Omental fat pad (tissue), 4 donors: ENCODE measurements at places on chromosomes 7 and 10. TPM values are rescaled to one million over a fixed set of nuclear protein-coding genes. Genes with fewer than 3 reads are reported as not detected.

DNA sequence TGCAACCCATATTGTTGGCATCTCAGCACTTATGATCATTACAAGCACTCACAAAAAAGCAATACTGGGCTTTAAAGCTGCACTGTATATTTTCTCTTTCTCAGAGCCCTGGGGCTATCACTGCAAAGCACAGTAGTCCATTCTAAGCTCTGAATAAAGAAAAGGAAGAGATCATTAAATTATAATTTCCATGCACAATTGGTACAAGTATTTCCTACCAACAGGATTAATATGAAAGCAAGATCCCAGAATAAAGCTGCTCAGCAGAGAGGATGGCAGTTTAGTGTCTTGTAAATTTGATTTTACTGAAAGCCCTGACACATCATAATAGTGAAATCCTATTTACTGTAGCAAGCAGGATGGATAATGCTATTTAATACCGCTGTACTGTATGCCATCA is 205.3 kb downstream of the CHCHD3 start:
- DNase-seq: no peak

- no peak for DNase-seq
These were observed 94.0 kb downstream of the SORBS1 start for GRCh38 chr10:95467162-95467599.

GRCh38 chr10:26215935-26216584 is 514 bp upstream of the GAD2 start:
- no peak for DNase-seq

DNA sequence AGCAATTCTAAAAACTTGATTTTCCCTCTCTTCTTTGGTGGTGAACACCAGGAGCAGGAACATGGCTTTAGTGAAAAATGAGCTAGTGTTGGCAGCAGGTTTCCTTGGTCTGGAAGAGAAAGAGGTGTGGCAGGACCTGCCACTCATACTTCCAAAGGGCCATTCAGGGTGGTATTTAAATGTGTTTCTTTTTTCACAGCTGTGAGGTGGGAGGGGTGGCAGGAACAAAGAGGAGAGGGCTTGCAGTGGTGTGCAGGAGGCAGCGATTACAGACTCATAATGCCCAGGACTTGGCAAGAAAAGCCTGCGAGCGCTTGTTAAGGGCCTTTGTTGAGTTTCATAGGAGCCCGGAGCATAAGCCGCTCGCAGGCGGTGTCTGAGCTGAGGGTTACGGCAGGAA is 36.8 kb downstream of the WIPF3 start:
- no peak for DNase-seq

DNA sequence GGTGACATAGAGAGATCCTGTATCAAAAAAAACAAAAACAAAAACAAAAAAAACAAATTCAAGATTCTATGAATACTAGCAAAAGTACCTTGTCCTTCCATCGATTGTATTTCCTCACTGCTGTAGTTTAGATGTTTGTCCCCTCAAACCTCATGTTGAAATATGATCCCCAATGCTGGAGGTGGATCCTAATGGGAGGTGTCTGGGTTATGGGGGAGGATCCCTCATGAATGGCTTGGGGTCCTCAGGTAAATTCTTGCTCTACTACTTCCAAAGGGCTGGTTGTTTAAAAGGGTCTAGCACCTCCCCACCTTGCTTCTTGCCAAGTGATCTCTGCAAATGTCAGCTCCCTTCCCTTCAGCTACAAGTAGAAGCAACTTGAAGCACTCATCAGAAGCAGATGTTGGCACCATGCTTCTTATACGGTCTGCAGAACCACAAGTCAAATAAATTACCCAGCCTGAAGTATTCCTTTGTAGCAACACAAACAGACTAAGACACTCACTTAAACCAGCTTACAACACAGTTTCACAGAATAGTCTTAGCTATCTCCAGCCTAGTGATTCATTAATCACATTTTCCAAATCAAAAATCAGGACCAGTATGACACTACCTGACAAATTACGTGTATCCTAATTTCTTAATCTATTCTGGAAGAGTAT is 20.7 kb downstream of the ABI1 start:
- DNase-seq: no peak

DNA sequence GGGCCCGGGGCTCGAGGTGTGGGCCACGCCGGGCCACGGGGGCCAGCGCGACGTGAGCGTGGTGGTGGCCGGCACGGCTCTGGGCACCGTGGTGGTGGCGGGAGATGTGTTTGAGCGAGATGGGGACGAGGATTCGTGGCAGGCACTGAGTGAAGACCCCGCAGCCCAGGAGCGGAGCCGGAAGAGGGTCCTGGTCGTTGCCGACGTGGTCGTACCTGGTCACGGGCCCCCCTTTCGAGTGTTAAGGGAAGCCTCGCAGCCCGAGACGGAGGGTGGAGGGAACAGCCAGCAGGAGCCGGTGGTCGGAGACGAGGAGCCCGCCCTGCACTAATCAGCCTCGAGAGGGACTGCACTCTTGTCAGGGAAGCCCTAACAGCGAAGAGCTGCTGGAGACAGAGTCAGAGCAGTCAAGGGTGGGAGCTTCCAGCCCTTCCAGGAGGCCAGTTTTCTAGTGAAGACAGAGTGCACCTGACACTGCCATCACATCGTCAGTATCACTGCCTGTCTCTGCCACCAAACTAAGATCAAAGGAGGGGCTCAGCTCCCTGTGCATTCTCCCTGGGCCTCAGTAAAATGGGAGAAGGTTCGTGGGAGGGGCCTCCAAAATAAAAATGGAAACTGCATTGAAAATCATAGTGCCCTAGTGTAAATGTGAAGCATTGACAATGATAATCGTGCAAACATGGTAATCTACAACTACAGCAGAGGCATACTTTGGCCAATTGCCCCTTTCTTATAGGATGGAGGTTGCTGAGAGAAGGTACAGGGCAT is 1.3 kb downstream of the MBLAC1 start:
- no peak for DNase-seq

DNA sequence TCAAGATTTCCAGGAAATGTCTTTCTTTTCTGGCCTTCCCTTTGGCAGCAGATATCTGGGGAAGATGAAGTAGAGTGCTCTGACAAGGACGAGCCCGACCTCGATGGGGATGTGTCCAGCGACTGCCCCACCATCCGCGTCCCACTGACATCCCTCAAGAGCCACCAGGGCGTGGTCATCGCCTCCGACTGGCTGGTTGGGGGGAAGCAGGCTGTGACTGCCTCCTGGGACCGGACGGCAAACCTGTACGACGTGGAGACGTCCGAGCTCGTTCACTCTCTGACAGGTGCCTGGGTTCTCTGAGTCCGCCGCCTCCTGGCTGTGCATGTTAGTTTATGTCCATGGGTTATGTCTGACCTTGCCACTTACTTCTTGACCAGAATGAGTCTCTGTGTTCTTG is 47.4 kb downstream of the WDR37 start:
- DNase-seq: no peak

DNA sequence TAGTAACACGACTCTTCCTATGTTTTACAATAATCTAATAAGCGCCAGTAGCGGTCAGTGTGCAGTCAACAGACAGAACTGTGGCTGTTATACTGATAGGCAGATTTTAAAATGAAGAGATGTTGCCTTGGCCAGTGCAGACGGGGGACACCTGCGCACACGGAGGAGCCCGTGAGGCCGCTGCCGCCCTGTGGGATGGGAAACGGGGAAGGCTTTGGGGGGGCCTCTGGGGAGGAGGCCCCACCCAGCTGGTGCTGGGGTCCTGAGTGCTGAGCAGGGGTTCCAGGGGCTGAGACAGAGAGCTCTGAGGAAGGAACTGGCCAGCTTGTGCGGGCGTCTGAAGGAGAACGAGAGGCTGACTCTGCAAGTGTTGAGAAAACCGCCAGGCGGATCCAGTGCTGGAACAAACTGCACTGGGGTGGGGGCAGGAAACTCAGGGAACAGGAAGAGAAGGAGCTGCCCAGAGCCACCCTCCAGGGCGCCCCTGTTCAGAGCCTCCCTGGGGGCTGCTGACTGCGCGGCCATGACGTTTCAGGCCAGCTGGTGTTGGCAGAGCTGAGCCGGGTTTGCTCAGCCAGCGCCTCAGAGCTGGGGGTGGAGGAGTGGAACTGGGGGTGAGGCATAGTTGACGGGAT is 426.4 kb downstream of the TCERG1L start:
- DNase-seq: no peak

DNA sequence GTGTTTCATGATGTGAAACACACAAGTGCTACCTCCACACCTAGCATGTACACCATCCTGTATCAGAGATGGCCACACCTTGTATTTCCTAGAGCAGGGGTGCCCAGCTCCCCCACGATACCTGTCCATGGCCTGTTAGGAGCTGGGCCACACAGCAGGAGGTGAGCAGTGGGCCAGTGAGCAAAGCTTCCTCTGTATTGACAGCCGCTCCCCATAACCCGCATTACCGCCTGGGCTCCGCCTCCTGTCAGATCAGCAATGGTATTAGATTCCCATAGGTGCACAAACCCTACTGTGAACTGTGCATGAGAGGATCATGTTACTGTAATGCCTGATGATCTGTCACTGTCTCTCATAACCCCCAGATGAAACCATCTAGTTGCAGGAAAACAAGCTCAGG is 145.6 kb upstream of the RNF32 start:
- DNase-seq: no peak

DNA sequence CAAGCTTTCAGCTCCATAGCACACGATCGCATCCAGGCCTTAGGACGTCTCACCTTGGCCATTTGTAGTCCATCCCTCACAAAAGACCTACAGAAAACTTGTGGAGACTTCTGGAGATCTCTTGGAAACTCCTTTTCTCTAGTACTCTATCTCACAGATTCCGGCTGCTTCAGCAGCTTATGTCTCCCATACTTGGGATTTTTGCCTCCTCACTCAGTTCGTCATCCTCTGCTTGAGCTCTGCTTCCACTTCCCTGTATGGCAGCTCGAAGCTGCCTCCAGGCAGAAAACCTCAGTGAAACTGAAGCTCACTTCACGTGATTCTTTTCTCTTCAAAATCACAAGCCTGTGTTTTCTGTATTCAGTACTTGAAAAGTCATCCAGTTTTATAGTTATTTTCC is 178.7 kb upstream of the GDF10 start:
- DNase-seq: no peak

The ASZ1 gene
- not detected for total RNA-seq

The COL13A1 gene
- total RNA-seq: 0.46 TPM

The MKI67 gene
- 0.63 TPM for total RNA-seq

DNA sequence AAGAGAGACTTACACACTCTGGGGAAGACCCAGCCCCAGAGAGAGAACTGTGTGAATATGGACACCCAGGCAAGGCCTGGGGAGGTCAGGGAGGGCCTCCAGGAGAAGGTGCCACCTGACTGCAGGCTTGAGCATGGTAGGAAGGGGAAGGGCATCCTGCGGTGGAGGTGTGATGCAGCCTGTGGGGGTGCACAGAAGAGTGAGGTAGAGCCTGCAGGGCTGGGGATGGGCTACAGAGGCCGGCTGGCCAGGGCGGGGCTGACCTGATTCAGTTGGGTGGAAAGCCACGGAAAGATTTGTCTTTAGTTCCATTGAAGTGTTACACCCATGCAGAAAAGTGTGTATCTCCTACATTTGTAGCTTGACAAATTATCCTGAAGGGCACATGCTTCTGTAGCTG is 47.6 kb downstream of the ZMIZ1 start:
- DNase-seq: no peak

GRCh38 chr7:12052211-12052610 is 158.9 kb upstream of the TMEM106B start:
- no peak for DNase-seq

The RET gene
- total RNA-seq: 1.3 TPM

DNA sequence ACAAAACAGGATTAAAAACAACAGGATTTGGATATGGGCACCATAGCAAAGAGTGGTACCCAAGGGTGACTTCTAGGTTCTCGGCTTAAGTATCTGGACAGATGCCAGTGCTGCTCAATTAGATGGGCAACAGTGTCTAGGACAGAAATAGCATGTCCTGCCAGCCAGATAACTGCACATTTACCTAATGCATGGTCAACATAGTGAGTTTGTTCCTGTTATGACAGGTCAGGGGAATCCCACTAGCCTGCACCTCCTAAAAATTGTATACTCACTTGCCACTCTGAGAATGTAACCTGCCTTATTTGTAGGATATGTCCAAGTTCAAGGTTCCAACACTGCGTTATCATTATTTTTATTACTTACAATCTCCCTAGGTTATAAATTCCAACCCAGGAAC is 471.7 kb downstream of the GRM8 start:
- no peak for DNase-seq

DNA sequence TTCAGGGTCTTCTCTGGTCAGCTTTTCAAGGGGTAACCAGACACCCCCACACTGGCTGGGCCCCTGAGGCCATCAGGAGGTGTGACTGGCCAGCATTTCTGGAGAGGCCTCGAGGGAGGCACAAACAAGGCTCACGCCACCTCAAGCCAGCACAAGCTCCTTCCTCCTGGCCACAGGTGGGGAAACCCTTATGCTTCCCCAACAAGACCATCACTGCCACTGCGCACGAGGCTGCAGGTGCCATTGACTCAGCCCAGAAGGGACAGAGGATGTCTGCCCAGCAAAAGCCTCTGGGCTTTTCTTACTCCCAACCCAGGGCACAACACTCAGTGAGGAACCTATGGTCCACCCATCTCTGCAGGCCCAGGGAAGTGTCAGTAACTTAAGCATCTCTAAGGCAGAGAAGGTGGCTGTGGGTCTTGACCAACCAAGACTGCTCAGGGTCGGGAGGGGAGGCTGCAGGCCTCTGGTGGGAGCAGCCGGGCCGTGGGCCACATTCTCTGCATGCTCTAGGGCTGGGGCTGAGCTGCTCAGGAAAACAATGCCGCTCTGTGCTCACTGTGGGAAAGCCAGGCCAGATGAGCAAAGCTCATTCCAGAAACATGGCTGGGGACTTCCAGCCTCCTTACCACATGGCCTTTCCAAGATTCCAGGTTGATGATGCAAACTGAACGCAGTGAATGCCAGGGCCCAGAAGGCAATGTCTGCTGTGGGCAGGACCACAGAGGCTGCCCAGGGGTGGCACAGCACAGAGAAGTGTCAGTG is 24.2 kb upstream of the RASSF4 start:
- DNase-seq: no peak

- DNase-seq: no peak
These were observed 35.2 kb downstream of the STK17A start for GRCh38 chr7:43618073-43618472.

The CD36 gene
- 2,707 TPM for total RNA-seq

GRCh38 chr7:123051916-123052315 is 56.4 kb upstream of the TAS2R16 start:
- no peak for DNase-seq

- DNase-seq: no peak
These were observed 52.6 kb downstream of the FGFBP3 start for GRCh38 chr10:91856637-91857036.

DNA sequence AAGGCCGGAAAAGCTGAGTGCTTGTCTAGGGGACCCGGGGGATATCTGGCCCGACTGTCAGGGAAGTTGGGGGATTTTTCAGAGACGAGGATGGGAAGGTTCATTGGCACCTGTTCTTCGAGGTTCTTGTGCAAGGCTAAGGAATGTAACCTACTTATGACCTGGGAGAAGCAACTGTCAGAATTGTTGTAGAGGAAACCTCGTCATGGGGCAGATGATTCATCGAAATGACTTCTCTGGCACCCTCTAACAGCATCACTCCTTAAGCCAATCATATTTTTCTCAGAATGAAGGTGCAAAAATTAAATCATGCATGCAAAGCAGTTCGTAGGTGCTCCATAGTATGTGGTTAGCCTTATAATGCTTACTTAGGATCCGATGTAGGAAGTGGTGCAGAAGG is 58.6 kb downstream of the PLXDC2 start:
- no peak for DNase-seq

The GNAT3 gene
- not detected for total RNA-seq

- DNase-seq: no peak
These were observed 2.0 kb upstream of the KLF6 start for GRCh38 chr10:3787016-3787400.

- DNase-seq: no peak
These were observed at the start of gene NYAP1 for GRCh38 chr7:100483722-100484672. TSS of gene NYAP1 (plus strand) at chr7:100483927. CDS start at chr7:100485312, 1,385 bp downstream.
